ENCODE measurements at places on chromosomes 1 and 21.

- DNase-seq: no peak
Measured at GRCh38 chr1:178168536-178168935, 74.6 kb downstream of the RASAL2 start.

DNA sequence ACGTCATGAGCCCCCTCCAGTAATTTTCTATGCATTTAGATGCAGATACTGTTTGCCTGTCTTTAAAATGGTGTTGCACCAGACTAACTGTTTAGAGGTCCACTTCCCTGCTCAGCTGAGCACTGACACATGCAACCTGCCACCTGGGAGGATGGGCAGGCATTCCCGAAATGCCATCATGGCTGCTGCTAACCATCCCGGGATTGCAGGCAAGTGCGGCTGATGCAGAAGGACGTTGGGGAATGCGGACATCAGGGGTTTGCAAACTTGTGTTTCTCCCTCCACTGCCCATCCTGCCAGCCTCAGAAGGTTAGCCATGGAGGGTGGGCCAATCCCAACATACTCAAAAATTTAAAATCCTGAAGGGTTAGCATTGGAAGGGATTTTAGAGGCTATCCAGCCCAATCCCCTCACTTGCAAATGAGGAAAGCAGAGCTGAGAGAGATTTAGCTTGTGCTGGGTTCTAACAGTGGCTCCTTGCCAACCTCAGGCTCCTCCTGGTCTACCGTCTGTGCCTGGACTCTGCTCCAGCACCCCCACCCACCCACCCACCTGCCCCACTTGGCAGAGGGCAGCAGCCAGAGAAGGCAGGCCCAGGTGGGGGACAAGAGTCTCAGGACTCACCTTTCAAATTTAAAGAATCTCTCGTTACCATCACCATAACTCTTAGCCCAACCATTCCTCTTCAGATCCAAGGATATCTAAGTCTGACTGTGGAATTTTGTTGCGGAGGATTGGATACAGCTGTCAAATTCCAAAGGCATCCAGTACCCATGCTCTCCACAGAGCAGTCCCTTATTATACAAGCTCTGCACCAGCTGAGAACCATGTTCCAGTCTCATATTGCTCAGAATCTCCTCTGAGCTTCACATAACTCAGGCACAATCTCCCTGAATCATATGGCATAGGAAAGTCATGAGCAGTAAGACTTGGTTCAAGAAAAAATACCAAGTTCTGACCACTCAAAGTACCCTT lies 34.2 kb downstream of the HIVEP3 start:
- no peak for DNase-seq

DNA sequence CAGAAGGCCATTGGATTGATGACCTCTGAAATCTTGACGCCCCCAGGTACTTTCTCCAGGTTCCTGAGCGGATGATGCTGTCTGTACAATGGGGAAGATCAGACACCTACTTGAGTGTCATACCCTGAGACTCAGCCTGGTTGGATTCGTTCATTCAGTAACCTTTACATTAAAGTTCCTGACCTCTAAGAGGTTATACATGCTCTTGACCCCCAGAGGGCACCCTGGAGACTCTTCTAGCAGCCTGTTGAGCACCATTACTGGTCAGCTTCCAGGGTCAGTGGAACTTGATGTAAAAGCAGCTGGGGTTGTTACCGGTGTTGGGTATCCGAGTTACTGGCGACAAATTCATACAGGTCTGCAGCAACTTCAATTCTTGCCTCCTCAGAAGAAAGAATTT lies 114.3 kb upstream of the ZNF678 start:
- no peak for DNase-seq

- DNase-seq: no peak
Measured at GRCh38 chr21:21029164-21029563, 31.0 kb downstream of the NCAM2 start.

DNA sequence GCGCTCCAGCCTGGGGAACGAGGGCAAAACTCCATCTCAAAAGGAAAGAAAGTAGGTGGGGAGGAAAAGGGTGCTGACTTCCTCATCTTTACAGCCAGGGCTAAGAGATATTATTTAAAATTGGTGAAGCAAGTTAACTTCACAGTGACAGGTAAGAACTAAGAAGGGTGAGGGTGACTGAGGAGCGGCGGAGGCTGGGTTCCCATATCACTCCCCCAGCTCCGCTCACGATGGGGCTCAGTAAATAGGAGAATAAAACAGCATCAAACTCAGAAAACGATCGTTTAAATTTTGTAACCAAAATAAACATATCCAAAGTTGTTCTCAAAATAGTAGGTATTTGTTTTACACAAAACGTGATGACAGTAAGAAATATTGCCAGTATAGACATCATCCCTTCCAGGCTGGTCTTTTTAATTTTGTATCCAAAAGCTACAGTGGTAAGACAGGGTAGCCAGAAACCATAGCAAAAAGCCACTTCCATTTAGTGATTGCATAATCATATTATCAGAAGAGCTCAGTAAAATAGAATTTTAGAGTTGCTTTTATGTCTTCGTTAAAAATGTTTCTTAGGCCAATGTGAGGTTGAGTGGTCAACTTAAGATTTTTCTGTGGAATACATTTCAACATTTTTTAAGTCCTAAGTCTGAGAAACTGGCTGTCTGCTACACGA lies 26.2 kb upstream of the ADARB1 start:
- no peak for DNase-seq

- DNase-seq: no peak
Measured at GRCh38 chr1:204885790-204886189, 15.1 kb downstream of the NFASC start.

GRCh38 chr1:177138347-177138746 lies 26.2 kb downstream of the ASTN1 start:
- DNase-seq: no peak

- DNase-seq: no peak
Measured at GRCh38 chr1:177131723-177132122, 32.8 kb downstream of the ASTN1 start.

- no peak for DNase-seq
Measured at GRCh38 chr1:38733761-38734160, 125.8 kb downstream of the RRAGC start.

GRCh38 chr1:57887964-57888491 lies 464.2 kb upstream of the DAB1 start:
- DNase-seq: no peak

DNA sequence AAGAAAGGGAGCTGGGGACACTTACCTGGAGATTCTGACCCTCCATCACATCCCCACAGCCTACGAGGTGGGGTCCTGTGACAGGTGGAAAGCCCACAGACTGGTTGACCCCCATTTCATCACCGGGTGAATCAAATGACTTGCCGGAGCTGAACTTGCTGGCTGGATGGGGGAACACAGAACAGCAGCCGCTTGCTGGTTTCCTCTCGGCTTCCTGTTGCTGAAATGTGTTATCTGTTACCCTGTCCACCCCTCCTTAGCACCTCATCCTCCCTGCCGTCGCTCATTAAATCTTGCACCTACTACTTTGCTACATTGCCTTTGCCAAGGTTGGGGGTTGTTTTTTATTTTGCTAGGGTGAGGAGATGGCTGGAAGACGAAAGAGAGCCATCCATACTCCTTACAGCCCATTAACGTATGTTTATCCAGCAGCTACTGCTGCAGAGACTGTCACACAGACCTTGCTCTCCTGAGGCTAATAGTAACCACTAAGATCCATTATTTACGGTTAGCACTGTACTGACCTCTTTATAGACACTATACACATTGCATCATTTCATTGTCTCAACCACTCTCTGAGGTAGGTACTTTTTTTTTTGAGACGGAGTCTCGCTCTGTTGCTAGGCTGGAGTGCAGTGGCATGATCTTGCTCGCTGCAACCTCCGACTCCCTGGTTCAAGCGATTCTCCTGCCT lies 7.0 kb downstream of the PAFAH2 start:
- no peak for DNase-seq

DNA sequence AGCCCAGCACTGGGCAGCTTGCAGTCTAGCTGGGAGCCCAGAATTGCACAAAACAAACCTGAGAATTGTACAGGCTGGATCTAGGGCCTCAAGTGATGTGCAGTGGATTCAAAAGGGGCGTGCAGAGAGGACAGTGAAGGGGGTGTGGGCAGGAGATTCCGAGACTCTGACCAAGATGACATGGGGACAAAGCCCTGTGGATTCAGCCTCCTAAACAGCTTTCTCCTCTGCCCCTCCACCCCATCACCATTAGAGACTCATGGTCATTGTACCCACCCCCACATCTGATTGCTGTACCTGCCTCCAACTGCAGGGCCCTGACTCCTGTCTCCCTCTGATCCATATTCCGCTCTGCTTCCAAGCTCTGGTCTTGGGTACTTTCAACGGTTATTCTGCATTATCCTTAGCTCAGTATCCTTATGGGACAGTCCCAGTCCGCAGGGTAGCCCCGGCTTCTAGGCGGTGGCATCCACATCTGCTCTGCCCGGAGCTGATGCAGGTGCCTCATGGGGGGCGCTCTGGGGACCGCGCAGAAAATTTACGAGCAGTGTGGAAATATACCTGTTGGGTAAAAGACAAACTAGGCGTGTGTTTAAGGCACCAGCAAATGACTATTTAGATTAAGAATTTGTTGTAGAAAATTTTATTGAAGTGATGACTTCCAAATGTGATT lies 1.7 kb upstream of the BMP8A start:
- no peak for DNase-seq

DNA sequence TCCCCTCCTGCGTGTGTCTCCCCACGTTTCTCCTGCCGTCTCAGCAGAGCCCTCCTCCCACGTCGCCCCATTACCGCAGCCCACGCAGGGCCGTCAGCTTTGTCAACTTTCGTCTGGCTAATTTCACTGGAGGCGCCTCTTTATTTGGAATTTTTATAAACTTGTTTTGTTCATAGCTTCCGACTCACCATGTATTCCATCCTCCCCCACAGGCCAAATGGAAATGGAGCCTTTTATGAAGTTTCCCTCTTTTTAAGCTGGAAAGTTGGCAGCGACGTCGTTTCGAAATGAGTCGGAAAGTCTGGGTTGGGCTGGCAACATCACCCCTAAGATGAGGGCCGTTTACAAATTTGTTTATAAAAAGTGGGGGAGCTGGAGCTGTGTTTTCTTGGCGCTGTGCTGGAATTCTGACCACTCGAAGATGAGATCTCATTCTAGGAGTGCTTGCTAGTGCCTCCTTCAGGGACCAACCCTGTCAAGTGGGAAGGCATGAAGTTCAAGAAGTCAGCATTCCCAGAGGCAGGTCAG lies 23.7 kb upstream of the SLC45A1 start:
- DNase-seq: no peak

DNA sequence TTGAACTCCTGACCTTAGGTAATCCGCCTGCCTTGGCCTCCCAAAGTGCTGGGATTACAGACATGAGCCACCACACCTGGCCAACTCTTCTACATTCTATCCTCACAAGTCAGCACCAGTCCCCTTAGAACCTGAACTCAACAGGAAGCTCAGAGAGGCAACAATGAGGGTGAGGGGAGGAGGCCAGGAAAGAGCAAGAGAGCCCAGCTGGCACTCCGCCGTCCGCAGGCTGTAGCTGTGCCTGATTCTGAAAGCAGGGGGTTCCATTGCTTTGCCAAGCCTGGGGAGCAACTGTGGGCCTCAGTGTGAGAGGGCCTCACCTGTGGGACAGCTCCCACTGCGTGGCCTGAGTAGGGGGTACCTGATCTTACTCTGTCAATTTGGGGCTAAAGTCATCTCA lies 18.7 kb downstream of the STK40 start:
- no peak for DNase-seq

DNA sequence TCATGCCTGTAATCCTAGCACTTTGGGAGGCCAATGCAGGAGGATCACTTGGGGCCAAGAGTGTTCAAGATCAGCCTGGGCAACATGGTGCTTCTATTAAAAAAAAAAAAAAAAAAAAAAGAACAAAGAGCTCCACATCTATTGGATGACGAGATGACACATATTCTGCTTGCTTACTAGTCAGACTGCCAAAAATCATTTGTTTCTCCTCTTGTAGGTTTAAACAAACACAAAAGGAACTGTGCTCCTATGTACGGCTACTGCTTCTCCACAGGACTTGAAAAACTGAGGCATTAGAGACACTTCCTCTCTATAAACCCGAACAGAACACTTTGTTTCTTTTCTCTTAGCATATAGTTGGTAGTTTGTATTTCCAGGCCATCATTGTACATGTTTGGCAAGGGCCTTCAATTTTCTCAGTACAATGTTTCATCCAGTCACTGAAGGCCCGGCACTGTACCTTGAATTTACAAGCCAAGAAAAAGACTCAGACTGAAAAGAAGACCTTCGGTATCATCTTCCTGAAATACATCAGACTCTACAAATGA lies 6.0 kb downstream of the TRIT1 start:
- no peak for DNase-seq

DNA sequence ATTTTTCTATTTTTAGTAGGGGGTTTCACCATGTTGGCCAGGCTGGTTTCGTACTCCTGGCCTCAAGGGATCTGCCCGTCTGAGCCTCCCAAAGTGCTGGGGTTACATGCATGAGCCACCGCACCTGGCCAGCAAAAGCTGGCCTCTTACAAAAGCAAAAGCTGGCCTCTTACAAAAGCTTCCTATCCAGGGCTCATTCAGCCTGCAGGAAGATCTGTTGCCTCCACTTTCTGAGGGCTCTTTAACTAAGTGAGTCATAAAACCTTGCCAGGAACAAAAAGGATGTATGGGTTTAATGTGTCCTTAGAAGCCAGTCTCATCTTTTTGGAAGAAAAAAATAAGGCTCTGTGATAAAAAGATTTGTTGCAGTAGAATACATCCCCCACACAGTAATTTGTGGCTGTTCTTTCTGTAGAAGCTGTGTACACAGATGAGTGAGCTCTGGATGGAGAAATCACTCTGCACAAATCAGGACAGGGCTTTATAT lies 15.0 kb downstream of the HTR1D start:
- DNase-seq: no peak

DNA sequence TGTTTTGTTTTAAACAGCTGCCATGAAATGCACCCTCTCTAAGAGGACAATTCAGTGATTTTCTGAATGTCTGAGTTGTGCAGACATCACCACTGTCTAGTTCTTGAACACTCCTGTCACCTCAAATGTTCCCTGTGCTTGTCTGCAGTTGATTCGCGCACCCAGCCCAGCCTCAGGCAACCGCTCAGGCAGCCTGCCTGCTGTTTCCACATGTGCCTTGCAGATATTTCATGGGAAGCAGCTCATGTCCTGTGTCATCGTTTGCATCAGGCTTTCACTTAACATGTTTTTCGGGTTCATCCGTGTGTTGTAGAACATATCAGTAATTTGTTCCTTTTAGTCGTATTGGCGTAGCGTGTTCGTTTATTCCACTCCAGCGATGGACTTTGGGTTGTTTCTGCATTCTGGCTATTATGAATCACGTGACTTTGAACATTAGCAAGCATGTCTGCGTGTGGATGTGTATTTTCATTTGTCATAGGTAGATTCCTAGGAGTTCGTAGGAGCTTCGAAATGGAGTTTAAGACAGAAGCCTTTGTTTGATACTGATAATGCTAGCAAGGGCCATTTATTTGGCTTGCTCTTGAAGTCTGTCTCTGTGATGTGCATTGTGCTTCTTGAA lies 12.1 kb downstream of the ADARB1 start:
- DNase-seq: no peak

DNA sequence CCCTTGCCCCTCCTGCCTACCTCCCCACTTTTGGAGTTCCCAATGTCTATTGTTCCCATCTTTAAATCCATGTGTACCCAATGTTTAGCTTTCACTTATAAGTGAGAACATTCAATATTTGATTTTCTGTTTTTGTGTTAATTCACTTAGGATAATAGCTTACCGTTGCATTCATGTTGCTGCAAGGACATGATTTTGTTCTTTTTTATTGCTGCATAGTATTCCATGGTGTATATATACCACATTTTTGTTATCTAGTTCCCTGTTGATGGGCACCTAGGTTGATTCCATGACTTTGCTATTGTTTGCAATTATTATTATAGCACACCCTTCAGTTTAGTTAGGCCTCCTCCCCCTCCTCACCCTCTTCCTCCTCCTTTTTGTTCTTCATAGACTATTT lies 33.5 kb upstream of the ADAR start:
- DNase-seq: no peak

GRCh38 chr1:46404482-46405196 lies 10.5 kb downstream of the FAAH start:
- DNase-seq: no peak

Data from T1000 (cell line).